Naive B cell (primary cell): ENCODE measurements at places on chromosomes 7 and 10.

DNA sequence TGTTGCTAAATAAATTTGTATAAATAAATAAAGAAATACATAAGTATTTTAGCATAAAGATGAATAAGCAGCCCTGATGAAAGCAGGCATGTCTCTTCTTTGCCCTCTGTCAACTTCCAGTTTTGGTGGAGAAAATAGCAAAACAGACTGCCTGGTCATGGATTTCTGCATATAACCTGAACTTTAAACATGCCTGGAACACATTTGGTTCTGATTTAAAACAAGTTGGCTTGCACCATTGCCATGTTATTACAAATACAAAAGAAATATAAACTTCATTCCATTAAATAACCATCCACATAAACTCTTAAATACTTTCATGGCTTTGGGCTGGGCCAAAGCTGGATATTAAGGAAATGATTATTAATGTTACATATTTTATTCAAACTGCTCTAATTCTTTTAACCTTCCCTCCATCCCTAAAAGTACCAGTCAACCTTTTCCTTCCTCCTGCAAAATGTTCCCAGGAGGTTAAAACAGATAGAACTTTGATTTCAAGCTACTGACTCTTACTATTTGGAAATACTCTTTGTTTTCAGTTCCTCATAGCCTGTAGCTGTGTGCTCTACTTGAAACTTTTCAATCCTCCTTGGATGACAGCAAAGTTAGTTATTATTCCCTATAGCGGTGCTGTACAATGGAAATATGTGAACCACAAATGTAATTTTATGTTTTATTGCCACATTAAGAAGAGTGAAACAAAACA lies 96.3 kb downstream of the BICC1 start:
- no peak for DNase-seq

- no peak for DNase-seq
Measured at GRCh38 chr7:2444476-2444875, 31.7 kb downstream of the GRIFIN start.

GRCh38 chr10:32105782-32106382 lies 49.7 kb upstream of the KIF5B start:
- no peak for DNase-seq

DNA sequence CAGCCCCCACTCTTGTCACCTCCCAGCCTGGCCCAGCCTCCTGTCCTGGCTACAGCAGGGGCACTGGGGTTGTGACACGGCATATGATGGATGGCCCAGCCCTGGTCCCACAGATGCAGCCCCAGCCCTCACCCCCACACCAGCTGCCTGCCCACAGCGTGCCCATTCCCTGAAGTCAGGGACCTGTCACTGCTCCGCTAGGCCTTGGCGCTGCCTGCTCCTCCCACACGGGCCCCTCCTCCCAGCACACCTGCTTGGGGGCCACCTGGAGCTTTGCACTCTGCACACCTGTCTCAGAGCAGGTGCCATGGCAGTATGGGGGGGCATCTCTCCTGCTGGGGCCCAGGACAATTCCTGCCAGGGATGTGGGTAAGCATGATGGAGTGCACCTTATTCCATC lies 3.5 kb downstream of the GCK start:
- DNase-seq, result no peak

GRCh38 chr10:69636626-69637605 lies 6.9 kb downstream of the FAM241B start:
- DNase-seq, result no peak

DNA sequence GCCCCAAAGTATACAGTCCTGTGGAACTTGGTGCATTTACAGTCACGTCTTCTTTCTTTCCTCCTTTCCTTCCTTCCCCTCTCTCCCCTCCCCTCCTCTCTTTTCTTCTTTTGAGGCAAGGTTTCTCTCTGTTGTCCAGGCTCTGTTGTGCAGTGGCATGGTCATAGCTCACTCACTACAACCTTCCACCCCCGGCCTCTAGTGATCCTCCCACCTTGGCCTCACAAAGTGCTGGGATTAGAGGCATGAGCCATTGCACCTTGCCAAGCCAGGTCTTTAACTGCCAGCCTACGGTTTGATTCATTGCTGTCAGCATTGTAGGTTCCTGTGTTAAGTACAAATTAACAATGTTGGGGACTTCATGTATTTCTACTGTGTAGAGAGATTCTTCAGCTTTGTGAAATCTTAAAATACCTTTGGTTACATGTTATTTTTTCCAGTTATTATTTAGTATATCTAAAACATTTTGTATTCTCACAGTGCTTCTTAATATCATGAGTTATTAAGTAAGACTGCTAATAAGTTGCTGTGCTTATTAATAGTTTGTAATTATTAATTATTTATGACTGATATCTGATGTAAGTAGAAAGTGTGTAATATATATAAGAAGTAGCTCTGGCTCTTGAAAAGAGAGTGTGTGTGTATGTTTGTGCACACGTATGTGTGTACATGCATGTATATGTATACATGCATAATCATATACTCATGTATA lies 320.8 kb downstream of the EXOC4 start:
- DNase-seq, result no peak

GRCh38 chr10:75449382-75450074 lies 18.1 kb downstream of the LRMDA start:
- no peak for DNase-seq
